ENCODE measurements at places on chromosomes 11 and 22. TPM values are rescaled to one million over a fixed set of nuclear protein-coding genes. Genes with fewer than 3 reads are reported as not detected.
A peak's percentile ranks its signal among the peaks of the same experiment; 100 is the strongest.

- no peak for ATAC-seq
Observed at GRCh38 chr11:27352781-27353180, 10.2 kb downstream of the CCDC34 start.

GRCh38 chr11:111186308-111186915, 59.1 kb upstream of the POU2AF2 start:
- ATAC-seq = no peak

GRCh38 chr22:50257041-50257440, 4.4 kb downstream of the MAPK12 start:
- no peak for ATAC-seq

DNA sequence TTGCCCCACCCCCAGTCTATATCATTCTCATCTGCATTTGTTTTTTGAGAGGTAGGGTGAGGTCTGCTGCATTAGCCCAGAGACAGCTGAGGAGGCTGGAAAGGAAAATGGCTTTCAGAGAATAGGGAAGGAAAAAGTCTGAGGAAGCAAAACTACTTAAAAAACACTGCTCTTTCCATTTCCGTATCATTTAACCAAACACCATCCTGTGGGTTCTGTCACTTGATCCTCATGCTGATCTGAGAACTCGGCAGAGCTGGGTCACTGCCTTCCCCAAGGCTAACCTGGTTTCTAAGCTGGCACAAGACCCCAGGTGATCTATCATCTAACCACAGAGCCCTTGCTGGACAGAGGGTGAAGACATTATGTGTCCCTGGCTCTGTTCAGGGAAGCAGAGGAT, 1.2 kb downstream of the FOLR2 start:
- no peak for ATAC-seq

Gene PIH1D2
- 4.2 TPM for total RNA-seq

DNA sequence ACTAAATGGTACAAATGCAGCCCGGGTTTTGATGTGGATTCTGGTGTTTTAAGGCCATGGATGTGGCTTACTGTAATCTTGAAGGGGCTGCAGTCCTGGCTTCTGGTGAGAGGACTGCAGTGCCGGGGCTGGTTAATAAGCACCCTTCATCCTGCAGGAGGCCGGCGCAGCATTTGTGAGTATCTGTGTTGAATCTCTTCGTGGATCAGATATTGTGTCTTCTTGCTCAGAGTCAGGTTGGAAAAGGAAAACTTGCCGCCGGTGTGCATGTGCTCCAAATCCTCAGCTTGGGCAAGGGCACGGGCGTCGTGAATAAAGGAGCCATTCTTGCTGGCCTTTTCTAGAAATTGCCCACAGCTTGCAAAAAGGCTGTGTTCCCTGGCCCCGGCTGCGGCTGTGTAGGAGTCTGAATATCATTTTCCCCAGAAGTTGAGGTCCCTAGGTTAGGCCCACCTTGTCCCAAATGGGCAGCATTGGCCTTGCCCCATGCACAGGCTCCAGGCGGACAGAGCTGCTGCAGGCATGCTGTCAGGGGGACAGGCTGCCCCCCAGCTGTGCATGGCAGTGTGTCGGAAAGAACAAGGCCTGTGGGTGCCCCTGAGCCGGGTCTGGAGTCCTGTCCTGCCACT, 28.9 kb upstream of the PARVB start:
- no peak for ATAC-seq

Gene DNAJC24
- total RNA-seq = 25.2 TPM

DNA sequence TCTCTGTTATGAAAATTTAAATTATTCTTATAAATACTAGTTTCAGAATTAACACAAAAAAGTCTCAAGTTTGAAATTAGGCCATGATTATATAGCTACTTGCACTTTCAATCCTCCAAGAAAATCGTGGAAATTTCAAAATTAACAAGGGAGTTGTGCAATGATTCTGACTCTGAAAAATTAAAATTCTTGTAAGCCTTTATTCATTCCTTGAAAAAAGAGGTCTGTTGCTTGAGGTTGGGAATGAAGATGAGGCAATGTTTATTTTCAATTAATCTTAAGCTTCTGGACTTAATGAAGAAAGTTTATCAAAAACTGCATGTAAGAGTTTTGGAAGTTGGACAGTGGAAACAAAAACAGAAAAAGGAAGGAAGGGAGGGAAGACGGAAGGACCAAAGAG, 128.2 kb upstream of the FIBIN start:
- peak; percentile 44 for ATAC-seq

DNA sequence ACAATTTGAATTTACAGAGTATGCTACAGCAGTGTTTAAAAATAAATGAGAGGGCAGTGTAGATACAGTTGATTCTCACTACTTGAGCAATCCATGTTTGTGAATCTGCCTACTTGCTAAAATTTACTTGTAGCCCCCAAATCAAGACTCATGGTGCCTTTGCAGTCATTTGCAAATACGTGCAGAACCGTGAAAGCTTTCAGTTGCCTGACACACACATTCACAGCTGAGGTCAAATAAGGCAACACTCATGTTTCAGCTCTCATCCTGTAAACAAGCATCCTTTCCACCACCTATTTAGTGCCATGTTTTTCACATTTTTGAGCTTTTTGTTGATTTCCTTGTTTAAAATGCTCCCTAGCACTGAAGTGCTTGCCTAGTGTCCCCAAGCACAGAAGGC, 32.5 kb upstream of the RASL10A start:
- no peak for ATAC-seq

DNA sequence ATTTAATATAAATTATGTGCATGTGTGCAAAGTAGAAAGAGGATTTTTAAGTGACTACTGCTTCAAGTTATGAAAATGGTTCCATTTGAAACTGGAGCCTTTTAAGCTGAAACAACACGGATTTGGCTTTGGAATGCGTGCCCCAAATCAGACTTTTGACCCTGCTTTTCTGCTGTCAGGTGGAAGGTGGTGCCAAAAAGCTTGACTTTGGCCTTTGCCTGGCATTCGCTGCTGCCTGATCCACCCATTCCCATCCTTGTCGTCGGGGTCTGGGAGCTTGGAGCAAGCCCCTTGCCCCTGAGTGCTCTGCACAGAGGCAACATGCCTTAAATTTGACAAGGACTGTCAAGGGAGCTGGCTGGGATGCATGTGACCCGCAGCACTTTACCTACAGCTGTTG, 335.3 kb upstream of the SYN3 start:
- no peak for ATAC-seq

GRCh38 chr11:46611526-46612304, 5.3 kb downstream of the HARBI1 start:
- no peak for ATAC-seq

DNA sequence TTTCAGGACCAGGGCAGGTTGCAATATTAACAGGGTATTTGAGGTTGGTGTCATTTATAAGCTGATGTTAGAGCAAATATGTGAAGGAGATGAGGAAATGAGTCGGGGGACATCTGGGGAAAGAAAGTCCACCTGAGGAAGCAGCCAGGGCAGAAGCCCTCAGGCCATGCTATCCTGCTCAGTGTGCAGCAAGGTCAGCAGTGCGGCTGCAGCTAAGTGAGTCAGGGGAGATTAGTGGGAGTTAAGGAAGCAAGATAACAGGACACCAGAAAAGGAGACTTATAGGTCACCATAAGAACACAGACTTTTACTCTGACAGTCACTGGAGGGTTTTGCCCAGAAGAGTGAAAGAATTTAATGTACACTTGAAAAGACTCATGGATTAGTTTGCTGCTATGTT, 468.9 kb downstream of the NTM start:
- no peak for ATAC-seq

Gene API5
- 106 TPM for total RNA-seq

Gene PHF21A
- total RNA-seq = 28.5 TPM

DNA sequence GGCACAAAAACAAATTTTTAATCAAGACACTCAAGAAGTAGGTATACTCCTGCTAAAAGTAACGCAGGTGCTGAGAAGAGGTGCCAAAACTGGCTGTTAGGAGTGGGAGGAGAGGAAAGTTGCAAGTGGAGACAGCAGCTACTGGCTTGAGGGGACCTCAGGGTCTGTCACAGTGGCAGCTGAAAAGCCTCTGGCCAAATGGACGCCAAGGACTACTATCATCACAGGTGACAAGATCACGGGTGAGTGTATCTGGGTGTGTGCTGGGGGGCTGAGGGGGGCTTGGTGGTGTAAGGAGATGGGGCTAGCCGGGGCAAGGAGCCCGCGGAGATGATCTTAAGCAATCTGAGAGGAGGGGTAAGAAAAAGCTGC, 687 bp downstream of the ZNF202 start:
- no peak for ATAC-seq

All from gastroesophageal sphincter (tissue), 4 donors.